ENCODE measurements at places on chromosomes 16 and 17.
A peak's percentile ranks its signal among the peaks of the same experiment; 100 is the strongest.

GRCh38 chr17:1487939-1488825 is 4.3 kb downstream of the MYO1C start:
- DNase-seq, result peak; percentile 87

- no peak for DNase-seq
Observed at GRCh38 chr16:10990378-10990777, 46.0 kb downstream of the CLEC16A start.

DNA sequence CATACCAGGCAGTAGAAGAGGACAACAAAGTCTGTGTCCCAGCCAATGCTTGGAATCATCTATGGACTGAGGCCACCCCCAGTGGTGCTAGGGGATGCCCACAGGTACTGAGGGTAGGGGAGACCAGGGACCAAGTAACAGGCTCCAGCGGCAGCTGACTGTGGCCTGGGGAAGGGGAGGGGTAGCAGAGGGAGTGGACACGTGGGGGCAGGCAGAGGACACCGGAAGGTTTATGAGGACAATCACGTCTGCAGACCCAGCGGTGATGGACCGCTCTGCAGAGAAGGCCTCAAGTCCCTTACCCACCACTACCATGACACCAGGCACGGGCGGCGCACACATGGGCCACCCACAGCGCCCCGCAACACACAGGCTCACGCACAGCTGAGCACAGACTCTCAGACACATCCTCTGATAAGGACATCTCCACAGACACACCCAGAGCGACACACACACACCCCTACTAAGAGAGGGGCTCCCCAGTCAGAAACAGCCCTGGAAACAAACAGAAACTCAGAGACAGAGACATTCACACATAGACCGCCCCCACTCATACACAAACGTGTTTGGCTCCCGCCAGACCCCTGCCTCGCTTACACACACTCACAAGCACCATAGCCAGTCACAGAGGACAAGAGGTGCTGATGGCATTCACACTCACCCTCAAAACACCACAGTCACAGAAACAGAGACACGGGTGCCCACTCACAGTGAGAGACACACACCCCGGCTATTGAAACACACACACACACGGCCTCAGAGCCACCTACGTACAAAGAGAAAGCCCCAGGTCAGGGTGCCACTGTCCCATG is 35.8 kb downstream of the SRCIN1 start:
- no peak for DNase-seq

GRCh38 chr17:81990836-81991683 is 13.6 kb downstream of the ASPSCR1 start:
- DNase-seq, result no peak

DNA sequence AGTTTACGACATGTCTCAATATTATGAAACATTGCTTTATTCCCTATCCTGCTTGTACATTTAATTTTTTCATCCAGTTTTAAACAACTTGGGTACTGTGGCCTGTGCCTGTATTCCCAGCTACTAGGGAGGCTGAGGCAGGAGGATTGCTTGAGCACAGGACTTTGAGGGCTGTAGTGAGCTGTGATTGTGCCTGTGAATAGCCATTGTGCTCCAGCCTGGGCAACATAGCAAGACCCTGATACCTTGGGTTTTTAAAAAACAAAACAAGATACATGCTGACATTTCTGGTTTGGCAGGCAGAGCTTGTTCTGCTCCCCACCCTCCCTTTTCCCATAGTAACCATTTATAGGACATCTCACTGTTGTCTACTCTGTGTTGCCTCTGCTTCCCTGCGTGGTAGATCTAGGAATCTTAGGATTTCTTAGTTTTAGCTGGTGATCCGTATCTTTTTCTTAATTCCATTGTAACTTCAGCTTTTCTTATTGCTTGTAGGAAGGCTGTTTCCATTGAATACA is 35.6 kb downstream of the TENT4B start:
- no peak for DNase-seq
